ENCODE measurements at places on chromosomes 5 and 9.
A peak's percentile ranks its signal among the peaks of the same experiment; 100 is the strongest.

GRCh38 chr5:173454736-173455598 is 126.8 kb upstream of the STC2 start:
- DNase-seq, result no peak

DNA sequence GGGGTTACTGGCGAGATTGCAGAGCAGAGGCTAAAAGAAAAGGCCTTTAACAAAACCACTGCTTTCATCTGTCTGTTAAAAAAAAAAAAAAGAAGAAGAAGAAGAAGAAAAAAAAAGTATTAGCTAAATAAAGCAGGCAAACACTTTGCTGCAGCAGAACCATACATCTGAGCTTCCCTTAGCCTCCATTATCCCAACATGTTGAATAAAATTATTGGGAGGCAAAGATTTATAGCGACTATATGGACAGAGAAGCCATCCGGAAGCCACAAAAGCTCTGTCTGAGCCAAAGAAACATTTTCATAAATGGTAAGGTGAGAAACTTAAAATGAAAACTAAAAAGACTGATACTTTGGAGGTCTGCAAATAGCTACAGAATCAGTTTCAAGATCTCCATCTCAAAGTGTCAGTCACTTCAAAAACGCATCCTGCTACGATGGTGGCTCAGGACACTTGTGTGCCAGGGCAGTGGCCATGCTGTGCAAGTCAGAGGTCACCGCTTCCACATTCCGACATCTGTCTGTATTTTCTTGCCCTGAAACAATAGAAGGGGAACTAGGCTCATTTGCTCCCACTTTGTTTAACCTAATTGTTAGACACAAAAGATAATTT is 9.6 kb downstream of the EFNA5 start:
- no peak for DNase-seq

DNA sequence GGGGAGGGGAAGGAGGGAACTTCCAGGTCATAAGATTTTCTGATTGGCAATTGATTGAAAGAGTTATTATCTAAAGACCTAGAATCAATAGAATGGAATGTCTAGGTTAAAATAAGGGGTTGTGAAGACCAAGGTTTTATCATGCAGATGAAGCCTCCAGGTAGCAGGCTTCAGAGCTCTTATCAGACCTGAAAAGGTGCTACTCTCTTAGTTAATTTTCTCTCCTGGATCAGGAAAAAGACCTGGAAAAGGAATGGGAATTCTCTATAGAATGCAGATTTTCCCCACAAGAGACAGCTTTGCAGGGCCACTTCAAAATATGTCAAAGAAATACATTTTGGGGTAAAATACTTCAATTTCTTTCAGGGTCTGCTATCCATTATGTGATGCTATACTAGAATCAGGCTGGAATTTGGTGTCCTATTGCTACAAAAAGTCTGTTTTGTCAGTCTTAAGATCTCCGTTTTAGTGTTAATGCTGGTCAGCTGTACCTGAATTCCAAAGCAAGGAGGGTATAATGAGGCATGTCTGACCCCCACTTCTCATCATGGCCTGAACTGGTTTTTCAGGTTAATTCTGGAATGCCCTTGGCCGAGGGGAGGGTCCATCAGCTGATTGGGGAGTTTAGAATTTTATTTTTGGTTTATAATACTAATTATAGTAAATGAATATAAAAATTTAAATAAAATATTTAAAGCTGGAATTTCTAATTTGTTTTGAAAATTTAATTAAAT is 16.6 kb upstream of the STOM start:
- DNase-seq, result no peak

GRCh38 chr5:153513156-153513555 is 22.7 kb downstream of the GRIA1 start:
- DNase-seq, result no peak

GRCh38 chr9:38228331-38229103 is 159.5 kb upstream of the SHB start:
- no peak for DNase-seq

DNA sequence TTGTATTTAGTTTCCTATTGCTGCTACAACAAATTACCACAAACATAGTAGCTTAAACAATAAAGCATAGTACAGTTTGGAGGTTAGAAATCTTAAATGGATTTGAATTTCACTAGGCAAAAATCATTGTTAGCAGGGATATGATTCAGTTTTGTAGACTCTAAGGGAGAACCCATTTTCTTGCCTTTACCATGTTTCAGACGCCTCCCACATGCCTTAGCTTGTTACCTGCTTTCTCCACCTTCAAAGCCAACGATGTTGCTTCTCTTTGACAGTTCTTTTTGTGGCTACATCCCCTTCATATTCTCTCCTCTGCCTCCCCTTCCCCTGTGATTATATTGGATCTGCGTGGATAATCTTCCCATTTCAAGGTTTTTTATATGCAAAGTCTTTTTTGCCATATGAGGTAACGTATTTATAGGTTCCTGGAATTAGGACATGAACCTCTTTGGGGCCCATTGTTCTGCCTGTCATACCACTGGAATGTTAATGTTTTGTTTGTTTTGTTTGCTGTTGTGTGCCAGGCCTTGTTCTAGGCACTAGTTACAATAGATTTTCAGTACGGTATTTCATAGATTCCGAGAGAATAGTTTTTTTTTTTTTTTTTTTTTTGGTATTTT is 54.1 kb downstream of the UHRF2 start:
- no peak for DNase-seq

GRCh38 chr5:78546276-78546996 is 102.1 kb downstream of the LHFPL2 start:
- DNase-seq, result no peak

GRCh38 chr5:108148715-108149139 is 233.2 kb downstream of the FBXL17 start:
- DNase-seq, result no peak

GRCh38 chr5:80884929-80885328 is 75.2 kb upstream of the RASGRF2 start:
- peak; percentile 17 for DNase-seq

DNA sequence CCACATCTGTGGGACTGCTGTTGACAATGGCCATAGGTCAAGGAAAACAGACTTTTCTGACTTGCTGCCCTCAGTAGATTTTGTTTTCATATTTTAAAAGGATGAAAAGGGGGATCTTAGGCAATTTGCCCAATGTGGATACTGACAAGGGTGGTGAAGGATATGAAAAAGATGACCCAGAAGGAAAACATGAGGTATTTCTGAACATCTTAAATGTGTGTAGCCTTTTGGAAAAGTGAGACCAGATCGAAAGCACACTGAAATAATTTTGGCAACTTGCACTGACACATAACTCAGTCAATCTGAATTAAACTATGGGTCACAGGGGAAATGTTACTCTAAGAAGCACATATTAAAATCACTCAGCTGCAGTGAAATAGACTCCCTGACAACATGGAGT is 1793.0 kb upstream of the ACO1 start:
- DNase-seq, result no peak

GRCh38 chr5:30505014-30505886 is 688.2 kb upstream of the CDH6 start:
- DNase-seq, result no peak

GRCh38 chr9:4573634-4574389 is 83.5 kb downstream of the SLC1A1 start:
- no peak for DNase-seq

GRCh38 chr5:63697811-63698210 is 264.4 kb downstream of the HTR1A start:
- no peak for DNase-seq

DNA sequence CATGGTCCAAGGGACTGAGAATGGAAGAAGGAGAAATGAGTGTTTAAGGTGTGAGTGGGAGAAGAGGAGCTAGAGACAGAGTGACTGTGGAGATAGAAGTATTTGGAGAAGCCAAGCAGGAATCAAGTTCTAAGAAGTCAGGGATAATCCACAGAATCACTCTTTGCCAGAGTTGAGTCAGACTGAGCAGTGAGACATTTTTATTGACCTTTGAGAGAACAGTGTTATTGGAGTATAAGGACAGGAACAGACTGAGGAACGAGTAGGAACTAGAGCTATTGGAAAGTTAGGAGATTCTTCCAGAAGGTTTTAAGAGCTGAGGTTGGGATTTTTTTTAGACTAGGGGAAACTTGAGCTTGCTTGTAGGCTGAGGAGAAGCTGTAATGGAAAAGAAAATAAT is 37.2 kb downstream of the RCL1 start:
- DNase-seq, result no peak

DNA sequence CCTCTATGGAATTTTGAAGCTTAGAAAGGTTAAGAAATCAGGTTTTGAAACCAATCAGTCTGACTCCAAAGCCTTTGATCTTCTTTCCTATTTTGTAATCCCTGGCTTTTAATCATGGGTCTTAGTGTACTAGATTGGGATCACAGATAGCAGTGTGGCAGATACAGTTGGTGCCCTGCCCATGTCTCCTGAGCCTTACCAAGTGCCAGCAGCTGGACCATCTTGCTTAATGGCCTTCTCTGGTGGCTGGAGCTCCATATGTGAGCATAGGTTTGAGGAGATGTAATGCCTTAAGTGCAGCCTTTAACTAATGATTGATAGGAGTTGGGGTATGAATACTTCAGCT is 16.7 kb upstream of the RIC1 start:
- DNase-seq, result no peak

DNA sequence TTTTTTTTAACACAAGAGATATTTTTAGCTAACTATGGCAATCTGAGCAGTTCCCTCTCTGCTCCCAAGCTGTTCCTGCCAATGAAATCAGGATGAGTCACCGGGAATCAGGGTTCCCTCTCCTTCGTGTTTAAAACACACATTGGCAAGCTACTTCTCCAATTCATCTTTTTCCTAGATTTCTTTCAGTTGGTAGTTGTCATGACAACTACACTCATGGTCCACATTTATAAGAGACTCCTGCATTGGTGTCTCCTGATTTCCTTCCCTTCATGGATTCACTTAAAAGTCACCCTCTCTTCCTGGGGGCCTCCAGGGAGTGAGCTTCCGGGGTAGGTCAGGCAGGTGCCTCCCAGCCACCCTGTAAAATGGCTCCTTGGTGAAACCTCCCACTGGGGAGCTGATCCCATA is 72.3 kb upstream of the NIPAL4 start:
- no peak for DNase-seq

- peak; percentile 19 for DNase-seq
These were observed 66.7 kb downstream of the PCDH1 start for GRCh38 chr5:141811287-141812155.

GRCh38 chr9:93307468-93308157 is 123.7 kb downstream of the WNK2 start:
- DNase-seq, result no peak

DNA sequence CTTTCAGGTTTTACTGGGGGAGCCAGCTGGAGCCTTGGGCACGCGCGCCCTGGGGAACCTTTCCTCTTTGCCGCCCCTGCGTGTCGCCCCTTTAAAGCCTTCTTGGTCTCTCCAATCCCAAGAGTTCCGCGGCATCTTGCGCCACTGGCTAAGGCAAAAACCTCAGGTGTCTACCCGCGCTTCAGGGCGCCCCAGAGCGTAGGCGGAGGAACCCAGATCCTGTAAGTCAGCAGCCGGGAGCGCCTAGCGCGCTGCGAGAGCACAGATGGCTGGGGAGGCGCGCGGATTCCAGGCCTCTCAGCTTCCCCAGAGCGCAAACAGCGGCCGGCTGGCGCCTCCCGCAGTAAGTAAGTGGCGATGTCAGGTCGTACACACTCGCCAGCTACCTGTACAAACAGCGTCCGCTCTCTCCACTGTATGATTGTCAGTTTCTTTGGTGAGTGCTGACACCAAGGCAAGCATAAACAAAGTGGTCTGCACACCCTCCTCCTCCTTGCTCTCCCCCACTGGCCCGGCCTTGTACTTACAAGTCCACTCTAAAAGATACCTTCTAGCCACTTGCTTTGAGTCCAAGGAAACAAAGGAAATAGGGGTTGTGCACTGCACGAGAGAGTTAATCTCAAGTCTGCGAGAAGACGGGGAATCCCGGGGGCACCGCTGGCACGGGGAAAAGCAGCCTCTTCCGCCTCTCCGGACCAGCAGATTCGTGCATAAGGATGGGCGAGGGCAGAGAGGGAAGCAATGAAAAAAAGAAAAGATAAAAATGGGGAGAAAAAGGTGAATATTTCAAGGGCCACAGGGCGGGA is 2.9 kb downstream of the HTR1A start:
- DNase-seq, result no peak

GRCh38 chr9:107906074-107906473 is 416.5 kb upstream of the KLF4 start:
- DNase-seq, result no peak

DNA sequence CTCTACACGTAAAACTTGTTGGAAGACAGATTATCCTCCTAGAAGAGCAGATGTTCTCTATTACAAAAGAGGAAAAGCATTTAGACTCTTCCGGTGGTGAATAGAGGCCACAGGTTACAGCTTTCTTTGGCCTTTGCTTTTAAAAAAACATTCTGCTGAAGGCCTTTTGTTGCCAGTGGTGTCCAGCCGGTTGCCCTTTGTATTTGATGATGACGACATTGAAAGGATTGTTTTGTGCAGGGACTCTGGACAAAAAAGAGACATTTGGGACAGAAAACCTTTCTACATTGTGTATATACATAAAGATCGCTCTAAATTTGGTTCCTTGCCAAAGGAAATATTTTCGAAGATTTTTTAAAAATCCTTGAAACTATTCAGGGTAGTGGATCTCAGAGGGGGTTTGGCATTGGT is 180.3 kb downstream of the C9orf152 start:
- DNase-seq, result no peak

- DNase-seq, result no peak
These were observed 224.6 kb upstream of the PLPPR1 start for GRCh38 chr9:100803956-100804355.

DNA sequence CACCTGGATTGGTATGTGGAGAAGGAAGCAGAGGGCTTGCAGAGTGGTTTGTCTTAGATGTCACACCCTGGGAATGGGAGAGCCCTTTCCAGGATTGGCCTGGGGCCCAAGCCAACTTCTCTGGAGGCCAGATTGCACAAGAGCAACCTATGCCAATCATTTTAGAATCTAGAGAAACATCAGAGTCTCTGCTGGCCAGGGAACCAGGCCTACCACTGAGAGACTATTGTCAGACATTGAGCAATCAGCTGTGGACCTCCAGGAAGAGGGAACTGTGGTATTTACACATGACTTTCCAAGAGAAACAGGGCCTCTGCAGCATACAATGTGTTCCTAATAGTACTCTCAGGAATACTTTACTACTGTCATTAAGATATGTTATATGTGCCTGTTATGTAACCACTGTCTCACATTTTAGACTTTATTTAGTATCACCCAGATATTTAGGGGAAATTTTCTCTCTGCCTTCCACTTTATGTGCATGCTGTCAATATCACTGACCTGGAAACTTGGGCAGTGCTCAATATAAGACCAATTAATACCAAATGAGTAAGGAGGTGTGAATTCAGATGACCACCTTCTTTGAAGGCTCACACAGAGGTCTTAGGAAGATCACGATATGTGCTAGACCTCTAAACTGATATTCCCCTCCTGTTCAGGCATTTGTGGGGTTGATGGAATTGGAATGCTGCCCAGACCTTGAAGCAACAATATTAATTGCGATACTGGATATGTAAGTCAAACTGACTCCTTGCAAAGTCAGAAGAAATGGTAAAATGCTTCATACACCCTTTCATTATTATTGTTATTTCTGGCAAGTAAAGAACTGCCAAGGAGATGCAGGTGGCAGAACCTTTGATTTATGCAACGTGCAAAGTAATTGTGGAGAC is 20.5 kb upstream of the CCL28 start:
- DNase-seq, result no peak

GRCh38 chr9:135416664-135417290 is 62.8 kb upstream of the PPP1R26 start:
- no peak for DNase-seq

- no peak for DNase-seq
These were observed 13.2 kb downstream of the DOCK8 start for GRCh38 chr9:227860-228259.
